ENCODE measurements at places on chromosomes 12 and 14. TPM values are rescaled to one million over a fixed set of nuclear protein-coding genes. Genes with fewer than 3 reads are reported as not detected.

DNA sequence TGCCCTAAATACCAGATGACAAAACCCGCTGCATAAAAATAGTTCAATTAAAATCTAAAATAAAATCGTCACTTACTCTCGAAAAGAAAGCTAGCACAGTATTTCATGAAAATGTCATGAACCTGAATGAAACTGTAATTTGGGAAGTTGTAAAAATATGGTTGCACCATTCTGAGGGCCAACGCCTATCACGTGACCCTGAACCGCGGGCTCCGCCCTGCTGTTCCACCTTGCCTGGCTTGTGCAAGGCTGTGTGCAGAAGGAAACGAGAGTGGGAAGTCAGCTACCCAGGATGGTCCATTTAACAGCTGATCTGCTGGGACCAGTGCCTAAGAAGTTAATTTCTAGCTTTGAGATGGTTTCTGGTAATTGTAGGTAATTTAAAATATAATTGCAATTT is 91.7 kb upstream of the BMP4 start:
- no peak for DNase-seq

- no peak for DNase-seq
Measured at GRCh38 chr12:29743077-29743476, 40.7 kb downstream of the TMTC1 start.

- DNase-seq = no peak
Measured at GRCh38 chr12:98244136-98244535, 271.3 kb upstream of the TMPO start.

DNA sequence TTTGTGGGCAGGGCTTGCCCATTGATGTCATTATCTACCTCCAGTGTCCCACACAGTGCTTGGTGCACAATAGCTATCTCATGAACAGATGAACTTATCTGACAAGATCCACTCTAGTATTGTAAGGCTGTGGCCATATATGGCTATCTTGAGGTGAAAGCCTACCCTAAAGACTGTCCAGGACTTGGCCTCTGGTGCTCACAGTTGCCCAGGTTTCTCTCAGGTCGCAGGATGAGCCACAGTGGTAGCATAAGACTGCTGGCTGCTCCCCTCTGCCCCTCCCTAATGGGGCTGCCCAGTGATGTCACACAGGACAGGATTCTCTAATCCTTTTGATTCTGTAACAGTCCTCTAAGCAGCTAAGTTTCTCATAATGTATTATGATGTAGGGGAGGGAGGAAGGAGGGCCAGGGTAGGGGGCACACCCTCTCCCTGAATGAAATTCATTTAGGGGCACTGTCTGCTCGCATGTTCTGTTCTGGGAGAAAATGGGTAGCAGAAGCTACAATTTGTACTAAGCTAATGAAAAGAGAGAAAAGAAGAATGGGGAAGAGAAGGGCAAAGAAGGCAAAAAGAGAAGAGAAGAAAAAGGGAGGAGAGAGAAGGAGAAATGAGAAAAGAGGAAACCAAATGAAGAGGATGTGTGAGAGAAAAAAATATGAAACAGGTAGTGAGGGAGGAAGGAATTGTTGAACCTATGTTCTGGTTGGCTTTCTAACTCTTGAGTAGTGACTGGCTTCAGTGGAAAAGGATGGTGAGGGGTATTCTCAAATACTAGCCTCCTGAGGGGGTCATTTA is 3.4 kb upstream of the PPM1A start:
- no peak for DNase-seq

DNA sequence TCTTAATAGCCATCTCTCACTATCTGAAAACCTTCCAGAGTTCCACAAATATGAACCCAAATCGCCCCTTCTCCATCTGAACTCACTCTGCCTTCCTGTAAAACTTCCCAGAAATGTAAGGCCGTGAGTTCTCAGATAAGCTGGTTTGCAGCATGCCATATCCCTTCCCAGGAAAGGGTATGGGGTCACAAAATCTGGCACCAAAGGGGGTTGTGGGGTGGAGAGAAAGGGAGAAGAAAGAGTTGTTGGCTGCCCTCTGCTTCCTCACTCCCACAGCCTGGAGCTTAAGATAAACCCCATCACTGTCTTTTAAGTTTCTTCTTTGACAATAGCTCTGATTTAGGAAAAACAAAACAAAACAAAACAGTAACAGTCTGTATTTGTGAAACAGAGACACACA is 10.7 kb downstream of the TMTC1 start:
- no peak for DNase-seq

DNA sequence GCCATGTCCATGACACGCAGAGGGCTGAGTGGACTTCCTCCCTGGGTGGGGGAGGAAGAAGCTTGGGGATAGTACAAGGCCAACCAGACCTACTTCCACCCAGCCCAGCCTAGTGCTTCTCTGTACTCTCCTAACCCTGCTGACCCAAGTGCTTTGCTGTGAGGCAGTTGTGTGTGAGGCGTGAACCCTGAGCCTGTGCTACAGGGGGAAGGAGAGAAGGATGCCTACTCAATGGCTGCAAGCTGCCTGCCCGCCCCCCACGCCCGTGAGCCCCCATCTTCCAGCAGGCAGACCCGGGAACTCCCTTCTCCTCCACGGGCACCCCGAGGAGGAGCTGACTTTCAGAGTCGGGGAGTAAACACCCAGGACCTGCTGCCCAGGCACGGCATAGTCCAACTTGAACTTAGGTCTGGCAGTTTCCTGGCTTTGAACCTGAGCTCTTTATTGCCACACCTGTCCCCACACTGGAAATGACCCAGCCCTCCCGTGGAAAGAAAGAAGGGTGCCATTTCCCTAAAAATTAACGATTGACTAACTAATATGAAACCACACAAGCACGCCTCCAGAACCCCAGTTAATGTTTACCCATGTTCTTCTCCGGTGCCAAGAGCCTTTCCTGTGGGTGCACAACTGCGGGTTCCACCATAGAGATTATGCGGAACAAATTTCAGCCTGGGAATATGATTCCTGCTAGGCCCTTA is 10.8 kb downstream of the ALDH2 start:
- DNase-seq = no peak

GRCh38 chr12:76471579-76471978 is 88.0 kb downstream of the OSBPL8 start:
- no peak for DNase-seq

DNA sequence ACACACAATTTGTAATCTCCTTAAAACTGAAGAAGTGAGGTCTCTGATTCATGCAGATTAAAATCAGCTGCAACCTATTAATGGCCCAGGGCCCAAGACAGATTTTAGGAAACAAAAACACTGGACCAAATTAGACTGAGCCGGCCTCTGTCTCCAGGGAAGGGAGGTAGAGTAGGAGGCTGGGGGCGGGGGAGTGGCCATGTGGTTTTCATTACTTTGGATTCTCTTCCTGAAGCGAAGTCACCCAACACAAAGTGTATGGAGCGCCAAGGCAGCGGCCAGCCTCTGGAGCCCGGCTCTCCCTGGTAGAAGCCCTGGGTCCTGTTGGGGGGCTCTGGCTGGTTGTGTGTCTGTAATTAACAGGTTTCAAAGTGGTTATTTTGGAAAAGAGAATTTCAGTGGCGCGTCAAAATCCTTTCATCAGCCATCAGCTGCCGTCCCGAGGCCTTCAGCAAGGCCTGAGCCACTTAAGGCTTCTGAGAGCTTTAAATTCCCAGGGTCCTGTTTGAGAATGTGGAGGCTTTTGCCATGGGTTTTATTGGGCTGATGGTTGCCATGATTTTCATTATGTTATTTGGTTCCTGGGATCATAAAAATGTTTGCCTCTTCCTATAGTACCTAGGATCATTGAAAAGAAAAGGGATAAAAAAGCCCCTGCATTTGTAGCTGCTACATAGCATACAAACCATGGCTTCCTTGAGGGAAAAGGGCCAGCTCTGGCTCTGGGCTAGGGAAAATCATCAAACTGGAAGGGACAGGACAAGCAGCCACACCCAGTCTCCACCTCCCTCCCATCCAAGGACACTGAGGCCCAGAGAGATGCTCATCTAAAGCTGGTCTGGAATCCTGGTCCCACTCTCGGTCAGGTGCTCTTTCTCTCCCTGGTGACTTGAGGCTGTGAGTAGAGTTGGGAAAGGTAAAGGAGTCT is 282.4 kb downstream of the ZFP36L1 start:
- DNase-seq = no peak

- DNase-seq = no peak
Measured at GRCh38 chr12:53047221-53048032, 2.4 kb upstream of the TNS2 start.

DNA sequence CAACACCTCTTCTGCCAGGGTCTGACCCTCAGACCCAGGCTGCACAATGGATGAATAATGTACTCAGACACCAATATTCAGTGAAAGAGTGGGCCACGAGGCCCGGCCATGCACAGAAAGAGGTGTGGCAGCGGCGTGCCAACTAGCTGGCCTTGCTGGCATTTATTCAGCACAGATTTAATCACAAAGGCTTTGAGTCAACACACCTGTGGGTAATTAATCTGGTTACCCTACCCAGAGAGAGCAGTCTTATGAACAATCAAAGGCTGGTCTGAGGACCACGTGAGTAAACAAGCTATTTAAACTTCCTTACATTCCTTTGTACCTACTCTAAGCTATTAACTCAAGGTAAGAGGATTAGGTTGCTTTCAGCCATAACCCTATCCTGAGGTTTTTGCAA is 324.8 kb downstream of the C12orf50 start:
- DNase-seq = no peak

DNA sequence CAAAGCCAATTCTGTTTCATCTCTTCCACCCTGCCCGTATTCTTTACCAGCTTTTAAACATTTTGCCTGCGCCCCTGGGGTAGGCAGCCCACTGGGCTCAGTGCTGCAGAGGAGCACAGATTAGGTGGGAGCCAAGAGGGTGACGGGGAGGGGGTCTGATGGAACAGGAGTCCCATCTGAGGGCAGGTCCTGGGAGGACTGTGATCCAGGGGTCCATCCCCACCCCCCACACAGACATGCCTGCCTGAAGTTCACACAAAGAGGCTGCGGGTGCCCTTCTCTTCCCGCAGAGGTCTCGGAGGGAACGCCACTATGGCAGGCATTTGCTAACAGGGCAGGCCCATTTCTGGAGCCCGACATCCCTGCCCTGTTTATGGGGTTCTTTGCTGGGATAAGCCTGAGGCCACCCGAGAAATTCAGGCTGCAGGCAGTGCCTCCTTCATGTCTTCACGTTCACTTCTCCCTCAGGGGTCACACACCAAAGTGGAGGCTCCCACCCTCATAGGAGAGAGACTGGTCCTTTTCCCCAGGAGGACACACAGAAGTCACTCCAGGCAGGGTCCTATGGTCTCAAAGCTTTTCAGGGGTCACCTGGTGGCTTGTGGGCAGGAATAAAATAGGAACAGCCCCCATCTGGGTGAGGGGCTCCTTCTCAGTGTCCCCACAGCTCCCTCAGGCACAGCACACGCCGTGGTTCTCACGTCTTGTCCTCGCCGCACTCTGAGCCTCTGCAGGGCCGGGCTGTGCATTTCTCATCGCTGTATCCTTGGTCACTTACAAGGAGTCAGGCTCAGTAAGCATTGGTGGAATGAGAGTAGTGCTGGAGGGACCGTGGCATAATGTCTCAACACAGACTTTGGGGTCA is 12.9 kb downstream of the VASH1 start:
- DNase-seq = no peak

GRCh38 chr14:53640695-53641094 is 315.9 kb downstream of the BMP4 start:
- no peak for DNase-seq

GRCh38 chr12:90832427-90832826 is 122.5 kb downstream of the CCER1 start:
- DNase-seq = no peak

DNA sequence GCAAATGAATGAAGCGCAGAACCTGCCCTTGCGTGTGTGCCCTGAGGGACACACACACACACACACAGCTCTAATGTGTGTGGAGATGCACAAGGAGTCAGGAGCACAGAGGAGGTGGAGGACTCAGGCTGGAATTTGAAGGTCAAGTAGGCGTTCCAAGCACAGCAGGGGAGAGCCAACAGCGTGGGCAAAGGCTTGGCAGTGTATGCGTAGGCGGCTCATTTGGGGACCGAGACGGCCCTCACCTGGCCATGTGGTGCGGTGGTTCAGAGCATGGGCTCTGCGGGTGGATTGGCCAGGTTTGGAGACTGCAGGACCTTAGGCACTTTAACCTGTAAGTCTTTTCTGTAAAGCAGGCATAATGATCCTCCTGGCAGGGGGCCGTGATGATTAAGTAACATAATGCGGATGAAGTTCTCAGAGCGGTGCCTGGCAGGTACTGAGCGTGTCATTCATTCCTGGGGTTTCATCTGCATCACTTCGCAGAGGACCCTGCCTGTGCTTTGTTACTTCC is 69.5 kb upstream of the SLC24A4 start:
- no peak for DNase-seq

GRCh38 chr14:87691042-87691881 is 301.7 kb downstream of the GALC start:
- no peak for DNase-seq

DNA sequence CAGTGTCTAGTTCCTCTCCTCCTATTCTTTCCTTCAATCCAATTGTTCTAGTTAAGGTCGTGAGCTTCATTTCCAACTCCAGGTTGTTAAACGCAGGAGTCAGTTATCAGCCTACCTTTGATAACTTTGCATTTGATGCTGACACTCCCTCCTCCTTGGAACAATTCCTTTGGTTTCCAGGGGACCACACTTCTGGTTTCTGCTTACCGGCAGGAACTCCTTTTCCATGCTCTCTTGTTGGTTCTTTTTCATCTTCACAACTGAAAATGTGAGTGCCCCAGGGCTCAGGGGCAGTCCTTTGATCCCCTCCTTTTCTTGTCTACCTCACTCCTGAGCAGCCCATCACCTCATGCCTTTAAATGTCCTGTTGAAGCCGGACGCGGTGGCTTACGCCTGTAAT is 5.0 kb downstream of the EEF1AKMT3 start:
- DNase-seq = no peak

GRCh38 chr12:51848841-51849735 is 570 bp upstream of the FIGNL2 start:
- DNase-seq = no peak

DNA sequence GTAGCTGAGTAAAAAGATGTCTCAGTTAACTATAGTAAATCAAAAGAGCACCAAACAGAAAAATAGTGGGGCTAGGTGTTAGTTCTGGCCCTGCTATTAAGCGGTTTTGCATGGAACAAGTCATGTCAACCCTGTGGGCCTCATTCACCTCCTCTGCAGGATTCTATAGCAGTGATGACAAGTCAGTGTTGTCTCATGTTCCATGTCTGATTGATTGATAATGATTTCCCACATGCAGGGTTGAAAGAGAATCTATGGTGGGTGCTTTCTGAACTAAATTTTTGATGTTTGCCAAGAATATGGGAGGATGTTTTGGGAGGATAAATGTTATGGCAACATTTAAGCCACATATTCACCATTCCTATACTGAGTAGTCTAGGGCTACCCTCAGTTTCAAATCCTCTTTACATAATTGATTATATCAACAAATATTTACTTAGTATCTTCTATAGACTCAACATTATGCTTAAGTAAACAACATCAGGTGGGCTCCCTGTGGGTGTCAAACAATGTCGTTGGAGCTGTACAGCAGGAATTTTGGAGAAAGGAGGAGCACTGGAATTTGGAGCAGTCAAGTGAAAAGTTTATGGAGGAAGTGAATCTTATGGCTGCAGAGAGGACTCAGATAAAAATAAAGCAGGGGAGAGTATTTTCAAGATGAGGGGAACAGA is 48.6 kb downstream of the IRAK3 start:
- DNase-seq = no peak

GRCh38 chr14:55070981-55071411 is 19.5 kb downstream of the MAPK1IP1L start:
- DNase-seq = no peak

The IGF1 gene
- not detected for total RNA-seq

The NUAK1 gene
- total RNA-seq = 50.3 TPM

The METTL1 gene
- 46.5 TPM for total RNA-seq

The NXPH4 gene
- total RNA-seq = 2.1 TPM

The NCAPD2 gene
- total RNA-seq = 80.3 TPM

The POMT2 gene
- total RNA-seq = 43.5 TPM

The KLHL33 gene
- total RNA-seq = not detected

The XRCC3 gene
- 36.8 TPM for total RNA-seq

The CCDC197 gene
- total RNA-seq = not detected

The AKAP6 gene
- 0.82 TPM for total RNA-seq

The AKAP3 gene
- total RNA-seq = 0.26 TPM
